ENCODE measurements at places on chromosomes 3 and 15.

DNA sequence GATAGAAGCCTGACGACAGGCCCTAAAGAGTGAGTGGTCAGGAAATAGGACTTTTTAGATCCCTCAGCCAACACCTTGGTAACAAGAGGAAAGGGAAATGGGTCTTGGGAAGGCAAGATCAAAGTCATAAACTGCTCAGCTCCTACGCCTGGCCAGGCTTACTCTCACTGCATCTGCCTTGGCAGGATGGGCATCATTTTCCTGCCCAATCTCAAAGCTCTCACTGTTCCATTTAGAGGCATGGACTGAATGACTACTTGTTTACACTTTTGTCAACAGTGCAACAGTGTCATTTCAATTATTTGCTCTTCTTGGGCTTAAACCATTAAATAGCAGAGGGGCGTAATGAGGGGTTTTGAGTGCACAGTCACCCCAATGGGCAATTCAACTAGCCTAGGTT, 808.7 kb downstream of the GRM7 start:
- no peak for DNase-seq

- no peak for DNase-seq
Measured at GRCh38 chr15:25416693-25417092, 22.1 kb downstream of the UBE3A start.

- DNase-seq = no peak
Measured at GRCh38 chr3:197260491-197261163, 37.8 kb downstream of the DLG1 start.

DNA sequence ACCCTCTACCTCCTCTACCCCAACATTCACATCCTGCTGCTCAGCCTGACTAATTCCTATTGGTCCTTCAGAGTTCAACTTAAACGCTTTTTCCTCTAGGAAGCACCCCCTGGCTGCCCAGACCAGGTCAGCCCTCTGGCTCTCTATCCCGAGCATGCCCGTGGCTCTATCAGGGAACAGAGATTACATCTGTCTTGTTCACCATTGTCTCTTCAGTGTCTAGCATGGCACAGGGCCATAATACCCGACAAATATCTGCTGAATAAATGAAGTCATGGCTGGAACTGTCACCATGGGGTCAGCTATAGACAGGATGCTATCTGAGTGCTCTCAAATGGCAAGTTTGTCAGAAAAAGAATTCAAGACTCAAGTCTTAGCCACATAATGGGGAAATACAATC, 296.9 kb upstream of the CHRNA7 start:
- DNase-seq = no peak

DNA sequence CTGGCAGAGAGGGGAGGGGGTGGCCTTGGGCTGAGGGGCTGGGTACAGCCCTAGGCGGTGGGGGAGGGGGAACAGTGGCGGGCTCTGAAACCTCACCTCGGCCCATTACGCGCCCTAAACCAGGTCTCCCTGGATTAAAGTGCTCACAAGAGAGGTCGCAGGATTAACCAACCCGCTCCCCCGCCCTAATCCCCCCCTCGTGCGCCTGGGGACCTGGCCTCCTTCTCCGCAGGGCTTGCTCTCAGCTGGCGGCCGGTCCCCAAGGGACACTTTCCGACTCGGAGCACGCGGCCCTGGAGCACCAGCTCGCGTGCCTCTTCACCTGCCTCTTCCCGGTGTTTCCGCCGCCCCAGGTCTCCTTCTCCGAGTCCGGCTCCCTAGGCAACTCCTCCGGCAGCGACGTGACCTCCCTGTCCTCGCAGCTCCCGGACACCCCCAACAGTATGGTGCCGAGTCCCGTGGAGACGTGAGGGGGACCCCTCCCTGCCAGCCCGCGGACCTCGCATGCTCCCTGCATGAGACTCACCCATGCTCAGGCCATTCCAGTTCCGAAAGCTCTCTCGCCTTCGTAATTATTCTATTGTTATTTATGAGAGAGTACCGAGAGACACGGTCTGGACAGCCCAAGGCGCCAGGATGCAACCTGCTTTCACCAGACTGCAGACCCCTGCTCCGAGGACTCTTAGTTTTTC, 4.9 kb downstream of the ISL2 start:
- DNase-seq = no peak

GRCh38 chr3:46420931-46421330, 13.9 kb downstream of the CCRL2 start:
- no peak for DNase-seq

GRCh38 chr3:174776123-174776522, 83.0 kb upstream of the NAALADL2 start:
- DNase-seq = no peak

- no peak for DNase-seq
Measured at GRCh38 chr15:60760646-60761504, 281.9 kb upstream of the ICE2 start.

- no peak for DNase-seq
Measured at GRCh38 chr3:71718072-71718471, 7.1 kb downstream of the EIF4E3 start.

GRCh38 chr15:89554247-89554646, 21.0 kb upstream of the TICRR start:
- no peak for DNase-seq

DNA sequence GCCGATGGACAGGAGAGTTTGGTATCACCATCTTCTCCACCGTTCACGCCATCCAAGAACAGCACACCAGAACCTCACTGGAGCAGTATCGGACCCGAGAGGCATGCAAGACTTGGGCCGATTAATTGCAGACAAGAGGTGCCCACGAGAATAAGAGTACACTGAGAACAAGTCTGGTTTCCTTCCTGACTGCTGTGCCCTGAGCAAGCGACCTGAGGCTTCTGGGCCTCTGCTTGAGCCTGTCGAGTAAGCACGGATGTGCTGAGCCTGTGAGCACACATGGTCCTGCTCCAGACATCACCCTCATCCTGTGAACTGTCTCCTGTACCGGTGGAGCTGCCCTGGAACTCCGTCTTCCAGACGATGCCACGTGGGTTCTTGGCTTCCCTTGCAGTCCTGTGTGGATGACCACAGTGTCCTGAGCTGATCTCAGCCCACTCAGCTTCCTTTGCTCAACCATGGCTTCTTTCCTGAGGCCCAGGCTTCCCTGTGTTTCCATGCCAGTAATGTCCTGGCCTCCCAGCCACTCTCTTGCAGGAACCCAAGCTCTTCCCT, 34.3 kb upstream of the SNRPA1 start:
- no peak for DNase-seq

DNA sequence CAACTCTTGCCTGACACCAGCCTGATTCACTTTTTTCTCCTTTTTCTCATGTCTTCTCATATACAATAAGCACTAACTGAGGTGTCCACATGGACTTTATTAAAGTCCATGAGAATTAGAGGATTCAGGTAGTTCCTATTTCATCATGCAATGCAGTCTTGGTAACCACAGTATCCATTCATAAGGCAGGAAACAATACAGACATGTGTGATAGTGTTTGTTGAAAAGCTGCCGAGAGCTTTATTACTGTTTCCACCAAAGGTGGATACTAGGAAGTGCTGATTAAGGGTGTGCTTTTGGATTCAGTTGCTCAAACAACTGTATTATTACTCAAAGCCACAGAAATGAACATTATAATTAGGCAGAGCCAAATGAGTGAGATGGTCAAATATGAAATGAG, 5.3 kb downstream of the CASR start:
- DNase-seq = no peak

- DNase-seq = no peak
Measured at GRCh38 chr15:94125156-94125555, 106.2 kb upstream of the MCTP2 start.

GRCh38 chr15:40043927-40044716, 5.1 kb upstream of the SRP14 start:
- no peak for DNase-seq

DNA sequence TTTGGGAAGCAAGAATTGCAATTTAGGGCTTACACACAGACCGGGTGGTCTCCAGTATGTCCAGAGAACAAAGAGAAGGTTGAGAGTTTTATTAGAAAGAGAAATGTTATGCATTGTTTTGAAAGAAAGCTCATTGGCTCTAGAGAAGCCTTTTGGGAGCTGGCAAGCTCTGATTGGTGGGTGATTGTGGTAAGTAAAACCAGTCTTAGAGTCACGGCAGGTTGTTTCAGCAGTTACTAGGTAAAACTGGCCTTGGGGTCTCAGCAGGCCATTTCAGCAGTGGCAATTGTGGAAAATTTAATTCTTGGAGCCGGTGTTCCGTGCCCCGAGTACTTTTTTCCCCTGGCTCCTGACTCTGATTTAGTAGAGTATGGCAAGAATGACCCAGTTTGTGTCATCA, 78.1 kb downstream of the MRPL46 start:
- no peak for DNase-seq

DNA sequence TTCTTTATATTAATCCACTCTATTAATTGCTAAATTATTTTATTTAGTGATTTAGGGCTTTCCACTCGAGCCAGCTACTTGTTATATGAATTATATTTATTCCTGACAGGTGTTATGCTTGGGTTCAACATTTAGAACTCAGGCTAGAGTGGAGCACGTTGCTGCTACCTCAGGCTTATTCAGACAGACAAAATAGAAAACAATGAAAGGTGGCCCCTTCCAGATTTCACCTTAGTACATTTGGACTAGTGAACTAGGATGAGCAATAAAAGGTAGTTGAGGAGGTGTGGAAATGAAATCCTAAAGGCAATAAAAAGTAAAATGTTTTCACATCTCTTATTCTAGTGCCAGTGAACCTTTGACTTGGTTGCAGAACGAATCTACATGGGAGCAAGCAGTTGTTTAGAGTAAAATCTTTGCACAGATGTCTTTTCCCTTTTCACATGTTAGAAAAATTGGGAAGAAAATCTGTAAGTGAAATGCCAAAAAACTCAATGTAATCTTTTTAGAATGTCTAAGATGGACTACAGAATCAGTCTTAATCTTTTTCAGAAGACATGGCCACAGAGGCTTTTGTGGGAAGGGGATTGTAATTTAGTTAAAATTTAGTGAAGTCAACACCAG, 63.8 kb downstream of the AKAP13 start:
- DNase-seq = no peak

- no peak for DNase-seq
Measured at GRCh38 chr3:152508705-152509104, 240.0 kb downstream of the MBNL1 start.

- DNase-seq = no peak
Measured at GRCh38 chr15:93107646-93108045, 18.6 kb upstream of the RGMA start.

DNA sequence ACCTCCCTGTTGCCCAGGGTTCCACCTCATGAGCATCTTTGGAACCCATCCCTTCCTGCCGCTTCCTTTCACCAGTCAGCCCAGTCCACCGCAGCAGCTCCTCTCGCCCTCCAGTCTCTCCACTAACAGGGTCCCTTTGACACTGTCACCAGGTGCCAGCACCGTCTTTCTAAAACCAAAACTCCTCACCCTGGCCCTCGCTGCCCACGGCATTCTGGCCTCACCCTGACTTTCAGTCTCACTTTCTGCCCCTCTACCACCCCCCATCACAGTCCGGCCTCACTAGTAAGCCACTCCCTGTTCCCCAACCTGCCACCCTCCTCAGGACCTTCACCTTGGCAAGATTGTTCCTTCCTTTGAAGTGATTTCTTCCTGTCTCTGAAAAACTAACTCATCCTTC, 4.2 kb downstream of the PPCDC start:
- DNase-seq = no peak

DNA sequence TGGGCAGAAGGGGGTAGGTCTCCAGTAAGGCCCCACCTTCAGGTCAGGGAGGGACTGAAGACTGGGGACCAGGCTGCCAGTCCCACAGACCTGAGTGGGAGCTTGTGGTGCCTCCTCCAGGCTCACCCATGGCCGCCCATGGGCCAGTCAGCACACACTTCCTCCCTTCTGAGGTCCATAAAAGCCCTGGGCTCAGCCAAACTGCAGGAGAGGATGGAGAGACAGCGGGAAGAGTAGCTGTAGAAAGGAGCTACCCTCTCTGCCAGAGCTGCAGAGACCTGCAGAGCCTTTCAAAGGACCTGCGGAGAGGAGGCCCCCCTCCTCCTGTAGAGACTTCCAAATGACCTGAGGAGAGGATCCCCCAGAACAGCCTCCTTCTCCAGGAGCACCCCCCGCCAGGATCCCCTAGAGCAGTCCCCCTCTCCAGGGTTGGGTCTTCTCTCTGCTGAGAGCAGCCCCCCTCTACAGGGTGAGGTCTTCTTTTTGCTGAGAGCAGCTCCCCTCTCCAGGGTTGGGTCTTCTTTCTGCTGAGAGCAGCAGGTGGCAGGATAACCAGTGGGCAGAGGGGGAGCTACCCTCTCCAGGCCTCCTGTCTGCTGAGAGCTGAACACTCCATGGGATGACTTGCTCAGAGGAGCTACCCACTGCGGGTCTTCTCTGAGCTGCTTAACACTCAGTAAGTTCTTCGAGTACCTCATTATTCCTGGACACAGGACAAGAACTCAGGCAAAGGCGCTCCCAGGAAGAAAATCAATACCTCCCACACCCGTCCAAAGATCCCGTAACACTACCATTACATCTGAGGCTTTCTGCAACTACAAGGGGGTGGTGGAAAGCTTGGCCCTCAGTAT, 5.0 kb upstream of the SKIC8 start:
- no peak for DNase-seq

DNA sequence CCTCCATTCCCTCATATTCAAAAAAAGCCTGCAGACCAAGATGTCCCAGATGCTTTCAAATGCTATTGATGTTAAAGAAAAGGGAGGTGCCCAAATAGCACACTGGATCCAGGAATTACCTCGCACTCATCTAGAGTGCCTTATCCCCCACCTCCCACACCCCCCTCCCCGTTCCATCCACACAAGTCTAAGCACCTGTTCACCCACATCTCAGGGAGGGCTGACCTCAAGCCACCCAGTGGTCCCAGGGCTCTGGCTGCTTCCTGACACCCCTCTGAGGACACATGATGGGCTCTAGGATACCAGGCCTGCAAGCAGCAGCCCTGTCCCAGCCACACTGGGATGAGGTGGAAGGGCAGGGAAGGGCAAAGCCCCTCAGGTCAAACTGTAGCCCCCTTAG, 4.8 kb downstream of the RBPMS2 start:
- DNase-seq = no peak

DNA sequence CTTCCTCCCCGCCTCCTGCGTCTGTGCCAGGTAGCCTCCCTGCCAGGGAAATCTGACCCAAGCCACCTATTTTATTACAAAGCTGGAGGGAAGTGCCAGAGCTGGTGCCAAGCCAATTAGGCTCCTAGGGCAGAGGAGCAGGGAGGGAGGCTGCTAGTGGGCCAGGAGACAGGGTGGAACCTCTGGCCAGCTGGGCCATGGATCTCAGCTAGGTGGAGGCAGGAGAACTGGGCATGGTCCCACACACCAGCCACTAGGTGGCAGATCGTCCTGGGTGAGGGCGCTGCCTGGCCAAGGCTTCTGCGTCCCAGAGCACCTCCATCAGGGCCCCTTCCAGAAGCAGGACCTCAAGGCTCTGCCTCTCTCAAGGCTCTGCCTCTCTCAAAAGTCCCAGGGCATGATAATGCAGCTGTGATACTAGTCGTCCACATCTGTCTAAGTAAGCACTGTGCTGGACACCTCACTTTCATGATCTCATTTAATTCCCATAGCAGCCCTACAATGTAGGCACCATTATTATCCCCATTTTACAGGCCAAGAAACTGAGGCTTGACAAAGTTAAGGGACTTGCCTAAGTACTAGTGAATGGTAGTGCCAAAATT, 4.5 kb upstream of the RFT1 start:
- DNase-seq = peak; percentile 60
